D721Med (cell line): ENCODE measurements at places on chromosomes 12 and 14.
A peak's percentile ranks its signal among the peaks of the same experiment; 100 is the strongest.

- DNase-seq, result peak; percentile 68
Measured at GRCh38 chr14:99654235-99654985, 9.5 kb downstream of the HHIPL1 start.

GRCh38 chr12:58358369-58358768 lies 417.0 kb downstream of the ATP23 start:
- DNase-seq, result no peak

DNA sequence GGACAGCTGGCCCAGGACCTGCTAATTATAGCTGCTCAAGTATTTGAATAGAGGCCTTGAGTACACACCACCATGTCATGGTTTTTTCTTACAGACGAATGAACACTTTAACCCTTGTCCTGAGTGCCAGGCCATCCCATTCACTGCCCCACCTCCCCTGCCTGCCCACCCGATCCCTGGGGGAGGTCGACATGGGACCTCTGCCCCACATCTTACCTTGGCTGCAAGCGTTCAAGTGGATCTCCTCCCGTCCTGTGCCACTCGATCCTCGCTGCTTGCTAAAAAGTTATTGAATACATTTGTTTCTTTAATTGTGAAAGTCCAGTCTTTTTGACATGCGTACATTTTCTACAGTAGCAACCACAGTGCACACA lies 10.3 kb downstream of the RTL1 start:
- DNase-seq, result no peak

GRCh38 chr14:62081012-62081612 lies 318.9 kb downstream of the SNAPC1 start:
- no peak for DNase-seq

GRCh38 chr14:76695263-76695920 lies 65.9 kb upstream of the VASH1 start:
- DNase-seq, result no peak

DNA sequence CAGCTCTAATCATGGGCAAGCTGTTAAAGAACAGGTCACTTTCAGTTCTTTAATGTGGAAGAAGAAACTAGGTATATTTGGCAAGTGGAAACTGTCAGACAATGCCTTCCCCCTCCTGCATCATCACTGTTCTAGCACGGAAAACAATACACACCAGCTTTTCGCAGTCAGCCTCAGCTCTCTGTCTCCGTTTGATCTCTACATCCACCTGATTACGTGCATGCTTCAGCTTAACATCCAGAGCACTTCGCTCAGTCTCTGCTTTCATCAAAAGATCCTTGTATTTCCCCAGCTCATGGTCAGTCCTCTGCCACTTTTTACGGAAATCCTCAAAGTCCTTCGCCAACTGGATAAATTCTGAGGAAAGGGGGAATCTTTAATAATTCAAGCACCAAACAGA lies 19.0 kb downstream of the RACGAP1 start:
- DNase-seq, result no peak

GRCh38 chr14:106199097-106199496 lies 672.7 kb downstream of the TMEM121 start:
- DNase-seq, result no peak

- no peak for DNase-seq
Measured at GRCh38 chr12:120406553-120406952, 31.4 kb upstream of the COX6A1 start.

DNA sequence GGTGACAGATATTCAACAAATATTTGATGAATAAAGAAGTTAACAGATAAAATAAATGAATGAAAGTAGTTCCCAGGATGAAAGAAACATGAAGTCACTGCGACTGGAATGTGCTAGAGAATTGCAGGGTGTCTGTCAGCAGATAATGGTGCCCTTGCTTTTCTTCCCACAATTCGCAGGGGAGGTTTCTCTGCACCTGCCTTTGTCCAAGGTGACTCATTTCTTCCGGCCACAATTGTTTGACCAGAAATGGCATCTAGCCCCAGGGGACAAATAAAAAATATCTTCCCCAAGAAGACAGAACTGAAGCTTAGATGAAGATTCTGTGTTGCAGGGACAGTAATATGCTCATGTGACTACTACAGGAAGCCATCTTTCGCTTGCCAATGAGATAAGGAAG lies 316.1 kb upstream of the TBX3 start:
- DNase-seq, result no peak

DNA sequence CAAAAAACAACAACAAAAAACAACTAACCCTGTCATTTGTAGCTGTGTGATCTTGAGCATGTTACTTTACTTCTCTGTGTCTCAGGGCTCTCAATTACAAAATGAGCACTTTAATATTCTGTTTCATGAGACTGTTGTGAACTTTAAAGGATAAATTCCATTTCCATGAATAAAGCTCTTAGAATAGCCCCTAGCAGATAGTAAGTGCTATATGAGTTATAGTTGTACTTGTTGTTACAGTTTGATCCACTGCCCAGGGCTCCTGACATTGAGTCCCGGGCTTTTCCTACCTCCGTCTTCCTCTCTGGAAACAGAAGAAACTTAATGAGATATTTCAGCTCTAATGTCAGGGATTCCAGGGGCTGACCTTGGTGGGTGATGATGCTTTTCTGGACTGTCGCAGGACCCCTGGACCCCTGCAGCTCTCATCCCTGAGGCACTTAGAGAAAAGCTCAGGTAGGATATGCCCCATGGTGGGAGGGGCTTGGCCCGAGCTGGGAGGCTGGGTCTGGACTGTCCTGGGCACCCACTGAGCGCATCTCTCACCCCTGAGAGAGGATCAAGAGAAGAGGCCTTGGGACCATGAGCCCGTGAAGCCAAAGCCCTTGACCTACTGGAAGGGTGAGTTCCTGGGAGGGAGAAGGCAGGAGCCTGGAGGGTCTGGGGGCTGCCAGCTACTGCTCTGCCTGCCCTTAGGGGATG lies 5.1 kb downstream of the P3H3 start:
- DNase-seq, result no peak

GRCh38 chr14:55153951-55154350 lies 24.9 kb downstream of the LGALS3 start:
- DNase-seq, result no peak

DNA sequence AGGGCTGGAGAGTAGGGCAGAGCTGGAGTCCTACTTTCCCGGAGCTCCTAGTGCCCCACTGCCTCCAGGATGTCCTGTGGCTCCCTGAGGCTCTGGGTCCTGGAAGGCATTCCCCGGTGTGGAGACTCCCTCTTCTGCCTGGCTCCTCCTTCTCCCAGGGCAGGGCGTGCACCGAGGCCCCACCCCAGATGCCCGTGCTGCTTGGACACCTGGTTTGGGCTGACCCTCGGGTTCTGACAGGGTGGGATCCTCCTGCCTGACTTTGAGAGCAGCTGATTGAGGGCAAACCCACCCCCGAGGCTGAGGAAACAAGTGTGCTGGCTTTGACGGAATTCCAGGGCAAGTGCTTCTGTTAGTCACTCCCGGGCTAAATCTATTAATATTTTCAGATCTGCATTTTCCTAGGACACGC lies 15.4 kb downstream of the TEAD4 start:
- DNase-seq, result no peak

- DNase-seq, result no peak
Measured at GRCh38 chr12:128276471-128276870, 9.5 kb downstream of the TMEM132C start.

DNA sequence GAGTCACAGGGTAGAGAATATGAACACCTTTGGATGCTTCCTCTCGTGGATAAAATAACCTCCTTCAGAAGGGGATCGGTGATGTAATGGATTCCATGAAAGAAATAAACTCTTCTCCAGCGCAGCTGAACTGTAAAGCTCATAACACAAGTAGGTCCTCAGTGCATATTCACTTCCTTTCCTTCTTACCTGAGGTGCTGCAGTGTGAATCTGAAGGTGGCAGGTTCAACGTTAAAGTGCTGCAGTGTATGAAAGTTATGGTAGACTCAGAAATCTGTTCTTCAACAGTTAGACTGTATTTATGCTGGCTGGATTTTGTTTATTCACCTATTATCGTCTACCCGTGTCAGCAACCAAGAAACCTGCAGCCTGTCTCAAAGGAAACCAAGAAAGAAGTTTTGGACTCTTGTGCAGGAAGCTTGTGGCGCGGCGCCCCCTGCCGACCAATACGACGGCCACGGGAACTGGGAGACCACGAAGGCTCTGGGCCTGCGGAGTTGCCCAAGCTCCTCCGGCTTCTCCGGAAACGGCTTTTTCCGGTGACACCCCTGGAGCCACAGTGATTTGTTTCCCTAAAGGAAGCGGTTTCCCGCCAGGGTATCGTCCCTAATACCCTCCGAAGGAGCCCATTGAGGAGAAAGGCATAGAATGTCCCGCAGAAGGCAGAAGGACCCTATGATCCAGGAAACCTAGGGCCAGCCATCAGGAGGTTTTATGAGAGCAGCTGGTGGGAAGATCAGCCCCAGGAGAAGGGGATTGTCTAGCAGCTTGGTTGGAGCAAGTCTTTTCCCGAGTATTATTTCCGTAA lies 17.6 kb upstream of the RNASE3 start:
- DNase-seq, result no peak

DNA sequence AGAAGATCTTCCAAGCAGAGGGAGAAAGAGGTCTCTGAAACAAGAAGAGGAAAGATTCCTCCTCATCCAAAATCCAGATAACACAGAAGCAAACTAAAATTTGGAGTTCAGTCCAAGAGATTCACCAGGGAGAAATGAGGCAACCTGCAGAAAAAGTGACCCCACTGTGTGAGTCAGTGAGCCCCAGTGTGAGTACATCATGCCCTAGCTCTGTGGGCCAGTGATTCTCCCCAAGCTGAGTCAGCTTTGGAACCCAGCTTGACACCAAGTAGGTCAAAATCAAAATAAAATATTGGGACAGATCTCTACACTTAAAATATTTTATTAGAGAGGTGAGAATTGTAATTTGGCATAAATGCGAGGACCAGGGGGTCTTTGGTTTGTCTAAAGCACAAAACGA lies 17.2 kb downstream of the CLEC2B start:
- no peak for DNase-seq

DNA sequence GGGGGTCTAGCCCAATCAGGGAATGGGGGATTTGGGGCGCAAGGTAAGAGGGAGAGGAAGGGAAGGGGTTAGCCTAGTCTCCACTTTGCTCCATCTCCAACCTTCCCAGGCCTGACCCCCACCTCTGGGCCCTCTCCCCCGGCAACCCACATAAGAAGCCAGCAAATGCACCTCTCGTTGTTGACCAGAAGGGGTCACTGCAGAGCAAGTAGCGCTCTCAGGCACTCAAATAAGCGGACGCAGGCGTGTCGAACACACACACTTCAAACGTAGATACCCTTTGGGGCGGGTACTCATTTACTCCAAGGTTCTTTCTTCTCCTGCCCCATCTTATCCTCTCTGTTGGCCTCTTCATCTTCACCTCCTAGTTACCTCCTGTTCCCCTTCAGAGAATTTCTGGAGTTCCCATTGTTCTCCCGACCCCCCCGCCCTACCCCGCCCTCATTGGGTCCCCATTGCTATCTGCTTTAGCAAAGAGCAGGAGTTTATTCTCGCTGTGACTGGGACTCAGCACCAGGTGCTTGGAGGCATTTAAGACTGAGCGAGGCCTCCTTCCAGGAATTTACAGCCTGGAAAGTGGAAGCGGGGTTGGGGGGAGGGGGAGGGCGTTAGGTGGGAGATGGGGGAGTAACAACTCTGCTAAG lies 1.5 kb upstream of the SRRM4 start:
- DNase-seq, result peak; percentile 43

DNA sequence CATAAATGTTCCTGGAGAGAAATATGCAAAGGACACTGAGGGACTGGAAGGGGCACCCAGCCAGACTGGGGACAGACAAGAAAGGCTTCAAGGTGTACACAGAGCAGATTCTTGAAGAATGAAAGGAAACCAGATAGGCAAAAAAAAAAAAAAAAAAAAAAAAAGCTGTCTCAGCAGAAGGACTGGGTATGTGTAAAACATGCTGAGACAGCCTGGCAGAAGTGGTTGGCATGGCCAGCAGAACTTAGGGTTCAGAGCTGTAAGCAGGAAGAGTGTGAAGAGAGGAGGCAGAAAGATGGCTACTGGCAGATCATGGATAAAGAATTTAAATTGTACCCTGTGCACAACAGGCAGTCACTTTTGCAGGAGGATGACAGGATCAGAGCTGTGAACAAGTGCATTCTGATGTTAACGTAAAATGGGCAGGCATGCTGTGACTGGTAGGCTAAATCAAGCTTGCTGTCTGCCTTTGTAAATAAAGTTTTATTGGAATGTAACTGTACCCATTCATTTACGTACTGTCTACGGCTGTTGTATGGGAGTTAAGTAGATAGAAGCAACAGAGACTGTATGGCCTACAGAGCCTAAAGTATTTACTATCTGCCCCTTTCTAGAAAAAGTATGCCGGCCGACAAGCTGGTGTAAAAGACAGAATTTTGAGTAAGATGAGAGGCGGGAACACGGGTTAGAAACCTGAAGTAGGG lies 42.2 kb downstream of the UBR7 start:
- no peak for DNase-seq

DNA sequence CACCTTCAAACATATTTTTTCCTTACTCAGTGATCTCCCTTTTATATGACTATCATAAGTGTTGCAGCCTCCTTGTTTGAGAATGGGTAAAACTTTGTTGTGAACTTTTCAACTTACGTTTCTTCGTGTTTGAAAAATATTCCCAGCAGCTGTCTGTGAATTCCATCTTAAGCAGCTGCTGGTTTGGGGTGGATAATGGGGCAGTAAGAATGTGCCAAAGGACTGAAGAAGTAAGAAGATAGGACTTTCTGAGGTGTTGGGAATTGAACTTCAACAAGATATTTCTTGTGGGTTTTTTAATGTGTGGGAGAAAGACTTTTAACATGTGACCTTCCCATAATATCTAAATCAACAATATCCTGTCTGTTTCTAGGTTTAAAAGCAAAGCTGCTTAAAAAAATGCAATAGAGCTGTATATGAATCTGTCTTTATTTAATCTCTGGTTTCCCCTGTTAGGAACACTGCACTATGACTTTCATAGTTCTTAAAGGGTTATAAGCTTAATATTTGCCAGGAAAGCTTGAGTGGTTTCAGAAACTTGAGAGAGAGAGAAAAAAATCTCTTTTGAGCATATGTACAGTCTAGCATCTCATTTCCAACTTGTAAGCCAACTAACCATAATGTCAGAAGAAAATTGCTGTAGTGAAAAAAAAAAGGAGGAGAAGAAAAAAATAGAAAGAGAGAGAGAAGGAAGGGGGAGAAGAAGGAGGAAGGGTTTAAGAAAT lies 1659.2 kb upstream of the FLRT2 start:
- no peak for DNase-seq

- no peak for DNase-seq
Measured at GRCh38 chr12:106760184-106760531, 14.3 kb upstream of the RIC8B start.

GRCh38 chr12:126510630-126511029 lies 1445.4 kb downstream of the AACS start:
- DNase-seq, result no peak

GRCh38 chr14:29264865-29265264 lies 498.3 kb downstream of the FOXG1 start:
- no peak for DNase-seq
